NCI-H187 treated with DMSO at 0.1 percent for 48 hours (cell line): ENCODE measurements at places on chromosomes 4 and X.

DNA sequence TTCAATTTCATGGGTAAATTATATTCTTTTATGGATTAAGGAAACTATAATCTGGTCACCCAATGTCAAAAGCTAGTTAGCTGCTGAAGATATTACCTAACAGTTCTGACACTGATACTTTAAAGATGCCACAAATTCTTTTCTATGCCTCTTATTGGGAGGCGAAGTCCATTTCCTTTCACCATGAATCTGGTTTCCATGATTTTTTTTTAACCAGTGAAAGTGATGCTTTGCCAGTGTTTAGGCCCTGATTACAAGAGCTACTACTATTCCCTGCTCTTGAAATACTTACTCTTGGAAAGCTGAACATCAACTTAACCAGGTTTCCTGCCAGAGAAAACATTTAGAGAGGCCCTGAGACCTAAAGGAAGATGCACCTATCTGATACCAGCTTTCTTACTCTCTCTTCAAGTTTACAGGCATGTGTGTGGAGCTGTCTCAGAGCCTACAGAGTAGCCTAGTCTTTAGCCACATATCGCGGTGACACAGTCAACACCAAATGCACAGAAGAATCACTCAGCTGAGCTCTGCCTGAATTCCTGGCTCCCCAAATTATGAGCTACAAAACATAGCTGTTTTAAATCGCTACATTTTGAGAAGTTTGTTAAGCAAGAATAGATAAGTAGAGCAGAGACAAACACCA is 1280.8 kb downstream of the PCDH7 start:
- no peak for DNase-seq

- DNase-seq, result no peak
Measured at GRCh38 chr4:169052594-169052945, 42.5 kb upstream of the CBR4 start.

GRCh38 chrX:41600291-41600690 is 88.5 kb upstream of the GPR34 start:
- no peak for DNase-seq

GRCh38 chr4:141706445-141706844 is 70.1 kb downstream of the IL15 start:
- no peak for DNase-seq

- no peak for DNase-seq
Measured at GRCh38 chr4:10983268-10983667, 298.7 kb upstream of the CLNK start.

DNA sequence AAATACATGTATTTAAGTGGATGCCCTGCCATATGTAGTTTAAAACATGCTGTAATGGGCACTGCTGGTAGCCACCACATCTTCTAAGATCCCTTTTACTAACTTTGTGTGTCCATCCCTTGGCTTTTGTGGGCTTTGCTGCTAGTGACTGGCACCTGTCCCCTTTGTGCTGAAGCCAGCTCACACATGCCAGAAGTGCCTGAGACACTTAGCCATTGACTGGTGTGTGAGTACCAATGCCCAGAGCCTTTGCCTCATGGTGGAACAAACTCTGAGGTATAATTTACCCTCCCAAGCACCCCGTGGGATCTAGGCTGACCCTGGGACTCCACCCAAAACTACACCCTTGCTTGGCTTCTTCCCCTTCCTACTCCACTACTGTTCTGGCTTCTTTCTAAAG is 33.0 kb downstream of the ARHGAP6 start:
- no peak for DNase-seq

DNA sequence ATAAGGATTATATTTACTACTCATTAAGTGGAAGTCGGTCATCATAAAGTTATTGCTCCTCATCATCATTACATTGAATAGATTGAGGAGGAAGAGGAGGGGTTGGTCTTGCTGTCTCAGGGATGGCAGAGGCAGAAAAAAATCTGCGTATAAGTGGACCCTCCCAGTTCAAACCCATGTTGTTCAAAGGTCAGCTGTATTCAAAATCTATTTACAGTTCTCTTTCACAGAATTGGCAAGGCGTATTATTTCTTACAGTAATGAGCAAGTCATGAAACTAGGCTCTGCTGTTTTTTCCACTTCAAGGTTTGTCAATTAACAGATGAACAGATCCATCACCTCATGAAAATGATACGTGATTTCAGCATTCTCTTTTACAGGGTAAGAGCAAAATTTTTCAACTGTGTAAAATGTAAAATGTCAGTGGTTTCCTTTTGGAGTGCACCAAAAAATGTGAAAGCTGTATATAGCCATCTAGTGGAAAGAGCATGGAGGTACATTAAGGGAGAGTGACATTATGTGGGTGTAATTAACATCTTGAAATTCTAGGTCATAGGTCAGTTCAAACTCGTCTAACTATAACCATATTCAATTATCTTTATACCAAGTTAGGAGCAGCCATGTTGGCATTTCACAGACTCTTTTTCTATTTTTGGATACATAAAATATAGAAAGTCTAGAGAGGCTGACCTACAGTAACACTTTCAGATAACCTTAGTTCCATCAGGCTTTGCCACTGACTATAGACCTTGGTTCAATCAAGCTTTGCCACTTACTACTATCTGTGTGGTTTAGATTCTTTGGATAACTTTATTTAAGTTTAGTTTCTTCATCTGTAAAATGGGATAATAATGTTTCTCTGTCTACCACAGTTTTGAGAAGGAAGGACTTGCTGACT is 30.1 kb downstream of the NEIL3 start:
- no peak for DNase-seq

DNA sequence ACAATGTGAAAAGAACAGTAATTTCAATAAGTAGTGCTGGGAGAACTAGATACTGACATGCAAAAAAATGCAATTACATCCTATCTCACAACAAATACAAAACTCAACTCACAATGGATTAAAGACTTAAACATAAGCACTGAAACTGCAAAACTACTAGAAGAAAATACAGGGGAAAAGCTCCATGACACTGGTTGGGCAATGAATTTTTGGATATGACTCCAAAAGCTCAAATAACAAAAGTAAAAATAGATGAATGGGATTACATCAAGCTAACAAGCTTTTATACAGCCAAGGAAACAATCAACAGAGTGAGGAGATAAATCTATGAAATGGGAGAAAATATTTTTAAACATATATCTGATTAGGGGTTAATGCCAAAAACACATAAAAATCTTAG is 53.1 kb downstream of the ANKRD17 start:
- no peak for DNase-seq

DNA sequence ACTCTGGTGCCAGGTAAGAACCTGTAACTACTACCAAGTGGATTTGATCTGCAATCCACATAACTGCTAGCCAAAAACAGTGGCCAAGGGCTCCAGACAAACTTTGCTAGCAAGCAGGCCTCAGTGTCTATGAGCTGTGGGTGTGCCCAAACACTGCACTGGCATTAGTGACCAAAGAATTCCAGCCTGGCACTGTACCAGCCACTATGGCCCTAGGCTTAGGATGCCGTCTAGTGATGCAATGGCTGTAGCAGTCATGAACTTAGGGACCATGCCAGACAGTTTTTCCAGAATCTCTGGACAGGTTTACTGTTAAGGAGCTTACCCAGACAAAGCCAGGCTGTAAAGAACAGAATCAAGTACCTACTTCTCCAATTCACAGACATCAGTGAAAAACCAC is 33.7 kb upstream of the PRR27 start:
- no peak for DNase-seq

- DNase-seq, result no peak
Measured at GRCh38 chrX:114583646-114584374, at the start of gene HTR2C. Gene HTR2C (plus strand): TSS chrX:114584086. CDS start chrX:114726937, 142,851 bp downstream.

DNA sequence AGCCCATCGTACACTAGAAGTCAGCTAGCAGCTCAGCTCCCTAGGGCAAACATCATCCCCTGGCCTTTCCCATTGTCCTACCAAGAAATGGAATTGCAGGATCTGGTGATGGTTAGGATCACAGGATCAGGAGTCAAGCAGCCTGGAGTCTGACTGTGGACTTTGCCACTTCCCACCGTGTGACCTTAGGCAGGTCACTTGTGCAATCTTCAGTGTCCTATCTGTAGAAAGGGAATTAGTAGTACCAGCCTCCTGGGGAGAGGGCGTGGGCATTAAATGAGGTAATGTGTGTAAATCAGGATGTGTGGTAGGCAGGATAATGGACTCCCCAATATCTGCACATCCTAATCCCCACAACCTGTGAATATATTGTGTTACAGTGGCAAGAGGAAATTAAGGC is 38.6 kb upstream of the APLN start:
- DNase-seq, result no peak

DNA sequence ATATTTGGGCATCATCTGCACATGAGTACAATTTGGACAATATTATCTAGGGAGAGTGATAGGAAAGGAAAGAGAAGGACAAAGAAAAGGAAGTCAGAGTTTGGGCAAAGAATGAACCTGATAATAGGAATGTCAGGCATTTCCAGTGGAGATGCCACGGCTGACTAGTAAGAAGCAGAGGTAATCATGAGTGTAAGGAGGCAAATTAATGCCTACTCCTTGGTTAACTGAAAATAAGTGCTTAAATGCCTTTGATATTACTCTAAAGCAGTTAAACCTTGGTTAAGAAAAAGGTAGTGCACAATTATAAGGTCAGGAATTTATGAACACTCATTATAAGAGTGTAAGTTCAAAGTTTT is 99.2 kb upstream of the DDIT4L start:
- DNase-seq, result no peak

DNA sequence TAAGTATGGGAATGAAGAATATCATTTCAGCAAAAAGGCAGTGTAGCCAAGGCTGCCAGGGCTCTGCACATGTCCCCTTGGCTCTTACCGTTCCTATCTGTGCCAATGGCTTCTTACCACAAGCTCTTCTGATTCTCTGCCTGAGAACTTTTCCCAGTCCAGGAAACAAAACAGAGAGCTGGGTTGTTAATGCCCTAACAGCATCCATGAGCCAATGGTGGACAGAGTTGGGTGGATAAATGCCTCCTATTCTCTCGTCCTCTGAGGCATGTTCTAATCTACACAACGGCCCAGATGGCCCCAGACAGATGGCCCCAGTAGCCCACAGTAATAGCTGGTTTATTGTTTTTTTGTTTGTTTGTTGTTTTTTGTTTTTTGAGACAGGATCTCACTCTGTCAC is 28.0 kb downstream of the SCD5 start:
- DNase-seq, result no peak

GRCh38 chrX:117808426-117808825 is 308.2 kb downstream of the KLHL13 start:
- no peak for DNase-seq

DNA sequence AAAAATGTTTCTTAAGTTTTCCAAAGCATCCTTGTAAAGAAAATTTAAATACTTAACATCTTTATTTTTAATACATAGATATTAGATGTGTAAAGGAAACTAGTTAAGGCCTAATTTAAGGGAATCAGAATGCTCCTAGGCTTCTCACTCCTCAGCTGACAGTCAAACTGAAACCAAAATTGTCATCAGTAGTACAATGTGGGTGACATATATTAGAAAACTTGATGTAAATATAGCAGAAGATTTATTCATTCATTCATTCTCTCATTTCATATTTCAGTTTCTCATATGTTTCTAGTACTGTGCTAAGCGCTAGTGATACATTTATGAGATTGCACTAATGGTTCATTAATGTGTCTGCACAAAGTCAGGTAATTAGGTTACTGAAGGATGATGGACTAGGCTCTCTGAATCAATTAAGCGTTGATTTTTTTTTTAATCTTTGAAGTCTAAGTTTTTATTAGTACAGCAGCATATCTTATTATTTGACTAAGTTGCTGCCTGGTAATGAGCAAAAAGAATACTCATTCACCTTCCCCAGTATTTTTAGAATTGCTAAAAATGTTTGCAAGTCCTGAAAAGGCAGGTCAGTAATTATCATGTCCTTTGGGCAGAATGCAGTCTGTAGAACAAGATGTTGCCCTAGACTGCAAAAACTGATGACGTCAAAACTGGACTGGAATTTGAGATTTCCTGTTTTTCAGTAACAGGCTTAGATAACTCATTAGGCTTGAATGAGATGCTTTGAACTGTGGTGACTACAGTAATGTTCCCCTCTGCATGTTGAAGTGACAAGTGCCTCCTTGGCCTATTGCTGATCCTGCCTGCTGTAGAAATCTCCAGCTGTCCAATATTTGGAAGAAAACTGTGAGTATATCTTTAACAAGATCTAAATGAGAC is 128.7 kb downstream of the ARHGAP24 start:
- DNase-seq, result no peak

DNA sequence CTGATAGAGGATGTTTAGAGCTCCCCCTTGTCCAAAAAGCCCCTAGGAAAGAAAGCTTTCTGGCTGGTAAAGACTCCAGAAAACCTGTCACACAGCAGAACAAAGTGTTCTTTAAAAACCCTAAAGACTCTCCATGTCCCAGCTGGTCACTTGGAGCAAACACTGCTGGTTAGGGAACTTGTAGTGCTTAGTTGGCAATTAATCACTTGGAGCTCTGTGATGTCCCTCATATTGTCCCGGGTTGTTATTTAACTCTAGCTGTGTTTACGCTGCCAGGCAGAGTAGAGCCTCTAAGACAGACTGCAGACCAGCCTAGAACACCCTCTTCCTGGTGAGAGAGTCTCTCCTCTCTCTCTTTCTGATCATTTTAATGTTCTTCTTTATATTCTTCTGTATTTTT is 267.3 kb downstream of the BCOR start:
- DNase-seq, result no peak

DNA sequence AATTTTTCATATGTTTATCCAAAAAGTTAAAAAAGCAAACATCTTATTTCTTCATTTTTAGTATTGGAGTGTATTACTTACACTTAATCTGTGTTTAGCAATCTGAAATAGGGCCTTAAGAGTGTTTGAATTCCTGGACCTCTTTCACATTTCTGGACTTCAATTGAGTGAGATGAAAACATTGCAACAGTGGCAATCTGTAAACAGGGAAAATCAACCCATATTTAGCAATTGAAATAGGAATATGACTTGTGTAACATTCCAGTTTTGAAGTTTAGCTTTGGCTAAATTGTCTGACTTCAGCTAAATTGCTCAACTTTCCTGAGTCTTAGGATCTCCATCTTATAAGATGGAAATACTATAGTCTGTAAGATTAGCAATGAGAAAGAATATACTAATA is 34.6 kb upstream of the FHL1 start:
- no peak for DNase-seq

- DNase-seq, result no peak
Measured at GRCh38 chr4:77177199-77177598, 20.2 kb downstream of the CCNG2 start.

- no peak for DNase-seq
Measured at GRCh38 chr4:20825505-20825904, 125.2 kb downstream of the PACRGL start.

GRCh38 chr4:168655182-168655581 is 158.3 kb downstream of the PALLD start:
- DNase-seq, result no peak

GRCh38 chrX:69603566-69604194 is 12.2 kb upstream of the EDA start:
- no peak for DNase-seq

DNA sequence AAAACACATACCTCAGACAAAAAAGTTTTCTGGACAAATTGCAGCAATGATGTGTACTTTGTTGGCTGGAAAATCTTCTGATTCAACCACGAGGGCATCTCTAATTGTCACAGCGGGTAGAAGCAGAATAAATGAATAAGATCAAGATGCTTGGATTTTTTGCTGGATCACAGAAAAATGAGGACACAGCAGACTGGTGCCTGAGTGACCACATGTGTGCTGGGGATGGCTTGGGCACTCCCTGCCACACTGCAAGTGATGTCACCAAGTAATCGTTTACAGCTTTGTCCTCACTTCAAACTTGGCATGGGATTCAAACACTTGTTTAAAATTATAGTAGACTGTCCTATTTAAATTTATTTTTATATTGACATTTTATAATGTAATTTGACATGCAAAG is 557.0 kb downstream of the SPRY1 start:
- DNase-seq, result no peak

- peak; percentile 7 for DNase-seq
Measured at GRCh38 chr4:140924761-140925392, 168.7 kb upstream of the TBC1D9 start.
